Neural progenitor cell (in vitro differentiated cells): ENCODE measurements at places on chromosomes 12 and 14. TPM values are rescaled to one million over a fixed set of nuclear protein-coding genes. Genes with fewer than 3 reads are reported as not detected.

Gene NOS1
- total RNA-seq: 0.11 and 0.19 TPM in 2 replicates

Gene TAS2R14
- 4.1 and 7.0 TPM in 2 replicates for total RNA-seq

Gene RNASE7
- not detected in 2 replicates for total RNA-seq

Gene TAS2R42
- not detected in 2 replicates for total RNA-seq

Gene PSMA3
- 192 and 268 TPM in 2 replicates for total RNA-seq

Gene WNT5B
- 43.7 and 73.8 TPM in 2 replicates for total RNA-seq

Gene HNF1A
- total RNA-seq: not detected in 2 replicates

Gene SLC4A8
- 10.1 and 132 TPM in 2 replicates for total RNA-seq

Gene TAS2R9
- not detected in 2 replicates for total RNA-seq

DNA sequence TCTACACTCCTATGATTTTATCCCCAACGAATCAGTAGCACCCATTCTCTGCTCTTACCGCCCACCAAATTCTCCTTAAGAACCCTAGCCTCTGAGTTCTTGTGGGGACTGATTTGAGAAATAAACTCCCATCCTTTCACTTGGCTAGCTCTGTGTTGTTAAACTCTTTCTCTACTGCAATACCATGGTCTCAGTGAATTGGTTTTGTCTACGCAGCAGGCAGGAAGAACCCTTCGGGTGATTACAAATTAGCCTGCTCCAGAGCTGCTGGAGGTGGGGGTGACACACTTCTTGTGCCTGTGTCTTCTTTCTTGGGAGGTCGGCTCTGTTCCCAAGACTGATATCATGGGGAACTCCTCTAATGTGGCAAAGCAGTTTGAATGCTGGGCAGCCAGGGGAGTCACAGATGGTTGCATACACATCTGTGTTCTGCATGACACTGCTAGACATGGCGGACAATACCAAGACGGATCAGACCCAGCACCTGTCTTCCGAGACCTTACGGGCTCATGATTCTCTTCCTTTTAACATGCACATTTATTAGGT, 1.6 kb upstream of the C1S start:
- no peak for DNase-seq

DNA sequence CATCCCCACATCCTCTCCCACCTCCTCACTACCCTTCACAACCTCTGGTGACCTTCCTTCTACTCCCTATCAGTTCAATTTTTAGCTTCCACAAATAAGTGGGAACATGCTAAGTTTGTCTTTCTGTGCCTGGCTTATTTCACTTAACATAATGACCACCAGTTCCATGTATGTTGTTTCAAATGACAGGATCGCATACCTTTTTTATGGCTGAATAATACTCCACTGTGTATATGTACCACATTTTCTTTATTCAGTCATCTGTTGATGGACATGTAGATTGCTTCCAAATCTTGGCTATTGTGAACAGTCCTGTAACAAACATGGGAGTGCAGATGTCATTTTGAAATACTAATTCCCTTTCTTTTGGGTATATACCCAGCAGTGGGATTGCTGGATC, 98.7 kb downstream of the TRMT5 start:
- no peak for DNase-seq

GRCh38 chr12:46892887-46893286, 67.1 kb upstream of the SLC38A4 start:
- DNase-seq: no peak

GRCh38 chr14:89185919-89186855, 230.8 kb downstream of the FOXN3 start:
- peak; percentile 75 for DNase-seq

- DNase-seq: no peak
Observed at GRCh38 chr12:27619308-27619707, 76.9 kb upstream of the REP15 start.

DNA sequence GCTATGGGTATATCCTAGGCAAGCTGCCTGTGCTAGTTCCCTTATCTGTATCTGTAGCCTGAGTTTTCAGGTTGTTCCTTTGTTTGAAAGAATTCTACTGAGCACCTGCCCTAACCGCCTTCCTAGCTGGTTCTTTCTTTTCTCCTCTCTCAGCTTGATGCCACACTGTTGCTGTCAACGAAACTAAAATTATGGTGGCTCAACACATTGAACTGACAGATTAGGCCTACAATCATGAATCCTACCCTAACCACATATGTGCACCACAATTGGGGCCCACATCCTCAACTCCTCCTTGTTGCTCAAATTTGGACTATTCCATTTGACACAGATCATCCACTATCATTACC, 36.2 kb upstream of the RESF1 start:
- no peak for DNase-seq

DNA sequence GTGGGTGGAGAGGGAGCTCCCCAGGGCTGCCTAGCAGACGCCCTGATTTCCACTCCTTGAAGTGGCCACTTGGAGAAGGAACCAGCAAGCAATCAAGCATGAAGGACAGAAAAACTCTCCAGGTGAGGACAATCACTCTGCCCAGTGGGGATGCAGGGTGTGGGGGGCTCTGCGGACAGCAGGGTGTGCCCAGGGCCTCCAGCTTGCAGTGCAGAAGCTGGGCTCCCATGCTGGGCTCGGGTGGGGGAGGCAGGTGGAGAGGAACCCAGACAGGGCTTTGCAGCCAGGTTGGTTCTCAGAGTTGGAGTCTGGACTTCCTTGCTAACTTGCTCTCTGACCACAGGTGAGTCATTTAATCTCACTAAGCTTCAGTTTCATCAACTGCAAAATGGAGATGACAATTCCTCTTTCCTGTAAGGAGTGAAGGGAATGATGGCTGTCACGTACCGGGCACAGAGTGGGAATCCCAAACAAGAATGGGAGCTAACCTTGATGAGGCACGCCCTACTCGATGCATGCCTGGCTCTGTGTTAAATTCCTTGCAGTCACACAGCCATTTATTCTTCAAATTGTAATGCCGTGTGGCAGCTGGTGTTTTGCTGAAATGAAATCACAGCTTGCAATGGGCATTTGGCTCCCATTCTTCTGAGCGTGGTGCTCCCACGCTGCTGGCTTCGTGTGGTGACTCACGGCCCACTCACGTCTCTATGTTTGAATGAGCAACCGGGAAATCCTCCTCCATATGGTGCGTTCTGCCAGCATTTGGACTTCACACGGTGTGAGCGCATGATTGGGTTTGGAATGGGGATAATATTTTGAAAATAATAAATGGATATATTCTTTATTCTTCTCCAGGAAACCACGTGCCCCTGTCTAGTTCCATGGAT, 75.2 kb downstream of the PRIMA1 start:
- DNase-seq: no peak

GRCh38 chr14:60848066-60848465, 113.5 kb downstream of the MNAT1 start:
- DNase-seq: no peak

- no peak for DNase-seq
Observed at GRCh38 chr14:90140956-90141316, 79.1 kb downstream of the KCNK13 start.

- DNase-seq: no peak
Observed at GRCh38 chr12:56996793-56997545, 9.4 kb downstream of the ZBTB39 start.

DNA sequence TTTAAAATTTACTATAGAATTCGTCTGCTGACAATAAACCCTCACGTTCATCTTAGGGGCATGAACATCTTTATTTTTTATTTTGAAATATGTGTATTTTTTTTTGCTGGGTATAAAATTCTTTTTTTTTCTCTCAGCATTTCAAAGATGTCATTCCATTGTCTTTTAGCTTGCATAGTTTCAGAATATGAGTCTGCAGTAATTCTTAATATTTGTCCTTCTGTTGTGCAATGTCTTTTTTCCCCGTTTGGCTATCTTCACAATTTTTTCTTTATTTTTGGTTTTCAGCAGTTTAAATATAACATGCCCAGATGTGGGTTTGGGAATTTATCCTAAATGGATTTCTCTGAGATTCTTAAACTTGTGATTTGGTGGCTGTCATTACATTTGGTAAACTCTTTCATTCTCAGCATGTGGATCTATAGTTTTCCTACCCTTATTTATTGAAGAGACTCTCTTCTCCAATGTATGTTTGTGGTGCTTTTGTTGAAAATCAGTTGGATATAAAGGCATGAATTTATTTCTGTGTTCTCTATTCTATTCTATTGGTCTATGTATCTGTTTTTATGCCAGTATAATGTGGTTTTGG, 37.8 kb upstream of the PLBD1 start:
- no peak for DNase-seq

DNA sequence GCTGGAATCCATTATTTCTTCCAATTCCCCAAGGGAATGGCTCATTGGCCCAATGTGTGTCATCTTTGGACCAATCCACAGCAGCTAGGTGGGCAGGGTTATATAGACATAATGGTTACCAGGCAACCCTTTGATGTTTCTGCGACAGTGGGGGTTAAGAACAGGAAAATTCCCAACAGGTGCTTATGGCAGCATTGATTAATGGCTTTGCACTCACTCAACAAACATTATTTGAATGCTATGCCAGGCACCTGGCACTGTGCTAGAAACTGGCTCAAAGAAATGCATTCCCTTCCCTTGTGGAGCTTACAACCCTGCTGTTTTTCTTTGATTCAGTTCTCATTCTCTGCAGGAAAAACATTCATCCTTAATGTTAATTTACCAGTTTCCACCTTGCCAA, 1221.0 kb downstream of the AACS start:
- no peak for DNase-seq

DNA sequence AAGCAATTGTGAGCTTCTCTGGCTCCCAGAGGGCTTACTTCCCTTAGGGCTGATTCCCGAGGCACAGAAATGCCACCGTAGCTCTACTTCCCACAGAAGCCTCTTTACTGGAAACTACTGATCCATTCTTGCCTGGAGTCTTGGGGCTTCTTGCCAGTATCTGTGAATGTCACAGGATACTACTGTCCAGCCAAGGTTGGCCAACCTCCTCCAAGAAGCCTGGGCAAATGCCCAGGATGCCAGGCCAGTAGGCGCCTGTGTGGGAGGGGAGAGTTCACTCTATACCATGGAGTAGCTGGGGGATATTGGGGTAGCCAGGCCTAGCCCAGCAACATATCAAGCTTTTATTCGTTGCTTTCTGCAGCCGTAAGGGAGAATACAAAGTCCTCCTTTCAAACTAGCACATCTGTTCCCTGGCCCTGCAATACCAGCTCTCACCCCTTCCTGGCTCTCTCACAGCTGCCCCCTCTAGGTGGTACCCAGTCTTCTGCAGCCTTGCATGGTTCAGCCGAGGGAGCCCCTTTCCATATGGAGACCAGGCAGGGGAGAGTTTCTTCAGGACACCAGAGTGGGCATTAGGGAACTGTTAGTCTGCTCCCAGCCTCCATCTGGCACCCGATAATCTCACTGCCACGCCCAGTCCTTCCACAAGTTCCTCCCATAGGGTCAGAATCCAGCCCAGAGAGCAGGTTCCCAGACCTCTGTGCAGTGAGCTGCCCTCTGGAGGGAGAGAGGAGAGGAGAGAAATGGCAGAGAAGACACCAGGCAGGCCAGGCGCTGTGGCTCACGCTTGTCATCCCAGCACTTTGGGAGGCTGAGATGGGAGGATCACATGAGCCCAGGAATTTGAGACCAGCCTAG, 24.3 kb upstream of the PLEK2 start:
- no peak for DNase-seq

- peak; percentile 73 for DNase-seq
Observed at GRCh38 chr14:56501909-56502530, 77.6 kb upstream of the TMEM260 start.

- peak; percentile 48 for DNase-seq
Observed at GRCh38 chr12:125140279-125141209, 75.3 kb downstream of the AACS start.

- DNase-seq: no peak
Observed at GRCh38 chr14:99242238-99242637, 29.8 kb downstream of the BCL11B start.

DNA sequence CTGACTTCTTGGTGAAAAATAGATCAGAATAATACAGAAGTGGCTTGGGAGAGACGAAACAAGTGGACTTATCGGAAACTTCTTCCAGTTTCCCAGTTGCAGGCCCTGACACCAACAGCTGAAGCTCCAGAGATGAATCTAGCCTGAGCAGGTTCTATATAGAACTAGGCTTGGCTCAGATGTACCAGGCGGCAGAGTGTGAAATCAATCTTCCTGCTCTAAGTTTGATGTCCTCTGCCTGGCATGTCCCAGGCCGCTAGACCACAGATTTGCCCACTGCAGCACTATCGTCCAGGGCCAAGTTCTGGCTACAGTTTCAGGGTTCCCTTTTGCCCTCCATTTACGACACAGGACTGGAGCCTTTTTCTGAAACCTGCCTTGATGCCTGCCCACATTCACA, 91.3 kb upstream of the PLEKHA5 start:
- DNase-seq: no peak

DNA sequence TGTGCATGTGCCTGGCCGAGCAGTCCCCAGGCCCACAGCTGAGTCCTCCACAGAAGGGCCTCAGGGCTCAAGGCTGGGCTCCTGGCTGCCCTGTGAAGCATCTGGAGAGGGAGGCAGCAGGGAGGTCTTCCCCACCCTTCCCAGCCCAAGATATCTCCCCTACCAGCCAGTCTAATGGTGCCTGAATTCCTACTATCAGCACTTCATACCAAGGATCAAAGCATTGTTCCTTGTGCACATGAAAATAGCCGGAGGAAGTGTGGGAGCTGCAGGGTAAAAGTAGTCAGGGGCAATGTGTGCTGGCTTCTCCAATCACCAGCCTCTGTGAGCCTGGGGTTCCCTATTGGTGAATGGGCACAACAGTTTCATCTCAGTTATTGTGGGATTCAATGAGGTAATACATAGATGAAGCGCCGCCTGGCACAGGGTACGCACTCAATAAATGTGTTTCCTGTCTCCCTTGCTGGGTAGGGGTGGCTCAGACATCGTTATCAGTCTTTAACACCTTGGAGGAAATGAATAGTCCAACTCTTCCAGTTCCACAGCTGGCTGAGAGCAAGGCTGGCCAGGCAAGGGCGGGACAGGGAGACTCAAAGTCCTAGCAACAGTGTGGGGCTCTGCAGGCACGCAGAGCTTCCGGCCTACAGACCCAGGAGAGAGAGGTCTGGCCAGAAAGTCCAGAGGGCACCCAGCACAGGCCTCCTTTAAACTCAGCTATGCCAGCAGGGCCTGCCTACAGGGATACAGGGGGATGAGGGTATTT, 39.1 kb upstream of the PNMA1 start:
- no peak for DNase-seq

DNA sequence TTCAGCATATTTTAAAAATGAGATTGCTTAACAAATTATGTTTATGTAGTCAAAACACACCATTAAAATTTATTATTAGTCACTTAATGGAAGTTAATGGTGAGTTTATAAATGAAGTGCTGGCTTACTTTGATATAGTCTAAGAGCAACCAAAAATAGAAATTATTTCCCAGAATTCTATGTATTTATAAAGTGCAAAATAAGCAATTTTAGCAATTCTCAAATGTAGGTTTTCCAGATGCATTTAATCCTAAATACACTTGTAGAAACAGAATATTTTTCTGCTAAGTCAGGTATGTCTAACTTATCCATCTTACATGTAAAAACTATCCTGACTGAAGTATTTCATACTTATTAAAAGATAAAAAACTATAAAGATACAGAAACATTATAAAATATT, 11.2 kb downstream of the LMO3 start:
- DNase-seq: no peak

DNA sequence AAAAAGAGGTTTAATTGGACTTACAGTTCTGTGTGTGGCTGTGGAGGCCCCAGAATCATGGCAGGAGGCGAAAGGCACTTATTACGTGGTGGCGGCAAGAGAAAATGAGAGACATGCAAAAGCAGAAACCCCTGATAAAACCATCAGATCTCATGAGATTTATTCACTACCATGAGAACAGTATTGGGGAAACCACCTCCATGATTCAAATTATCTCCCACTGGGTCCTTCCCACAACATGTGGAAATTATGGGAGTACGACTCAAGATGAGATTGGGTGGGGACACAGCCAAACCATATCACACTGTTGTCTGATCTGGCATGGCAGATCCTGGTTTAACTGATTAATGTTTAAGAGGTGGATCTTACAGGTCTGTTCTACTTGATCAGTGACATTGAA, 5.6 kb downstream of the DDX47 start:
- DNase-seq: no peak

- DNase-seq: no peak
Observed at GRCh38 chr14:76968621-76969063, 59.9 kb downstream of the IRF2BPL start.
